ENCODE measurements at places on chromosomes 12 and 14. TPM values are rescaled to one million over a fixed set of nuclear protein-coding genes. Genes with fewer than 3 reads are reported as not detected.

Gene RAD51AP1
- 16.4 TPM for polyA plus RNA-seq

Gene GNB3
- 26.7 TPM for polyA plus RNA-seq

Gene IL22
- polyA plus RNA-seq = not detected

Gene RNF212B
- polyA plus RNA-seq = not detected

Gene EMP1
- 263 TPM for polyA plus RNA-seq

GRCh38 chr12:39389399-39390150, 53.3 kb downstream of the KIF21A start:
- DNase-seq = no peak

DNA sequence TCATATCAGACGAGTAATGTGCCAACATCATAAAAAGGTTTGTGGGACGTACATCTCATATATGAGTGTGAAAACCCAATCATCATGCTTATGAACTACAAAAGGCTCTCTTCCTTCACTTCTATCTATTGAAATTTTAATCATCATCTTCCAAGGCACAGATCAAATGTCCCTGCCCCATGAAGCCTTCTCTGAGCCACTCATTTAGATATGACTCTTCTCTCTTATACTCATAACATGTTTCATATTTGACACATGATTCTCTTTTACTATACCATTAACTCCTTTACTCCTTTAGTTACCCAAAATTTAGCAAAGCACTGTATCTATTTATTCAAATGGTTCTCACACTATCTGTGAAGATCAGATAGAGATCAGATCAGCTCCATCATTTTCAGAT, 22.2 kb downstream of the RALGAPA1 start:
- no peak for DNase-seq

GRCh38 chr12:30769802-30770201, 15.1 kb upstream of the CAPRIN2 start:
- DNase-seq = no peak

- DNase-seq = no peak
Observed at GRCh38 chr14:98665007-98665406, 607.0 kb downstream of the BCL11B start.

- DNase-seq = no peak
Observed at GRCh38 chr14:93220509-93220908, 13.5 kb downstream of the UBR7 start.

Measured in muscle of back (tissue), 13 donors.